Ascending aorta (tissue), 2 donors: ENCODE measurements at places on chromosomes 11 and 22.

DNA sequence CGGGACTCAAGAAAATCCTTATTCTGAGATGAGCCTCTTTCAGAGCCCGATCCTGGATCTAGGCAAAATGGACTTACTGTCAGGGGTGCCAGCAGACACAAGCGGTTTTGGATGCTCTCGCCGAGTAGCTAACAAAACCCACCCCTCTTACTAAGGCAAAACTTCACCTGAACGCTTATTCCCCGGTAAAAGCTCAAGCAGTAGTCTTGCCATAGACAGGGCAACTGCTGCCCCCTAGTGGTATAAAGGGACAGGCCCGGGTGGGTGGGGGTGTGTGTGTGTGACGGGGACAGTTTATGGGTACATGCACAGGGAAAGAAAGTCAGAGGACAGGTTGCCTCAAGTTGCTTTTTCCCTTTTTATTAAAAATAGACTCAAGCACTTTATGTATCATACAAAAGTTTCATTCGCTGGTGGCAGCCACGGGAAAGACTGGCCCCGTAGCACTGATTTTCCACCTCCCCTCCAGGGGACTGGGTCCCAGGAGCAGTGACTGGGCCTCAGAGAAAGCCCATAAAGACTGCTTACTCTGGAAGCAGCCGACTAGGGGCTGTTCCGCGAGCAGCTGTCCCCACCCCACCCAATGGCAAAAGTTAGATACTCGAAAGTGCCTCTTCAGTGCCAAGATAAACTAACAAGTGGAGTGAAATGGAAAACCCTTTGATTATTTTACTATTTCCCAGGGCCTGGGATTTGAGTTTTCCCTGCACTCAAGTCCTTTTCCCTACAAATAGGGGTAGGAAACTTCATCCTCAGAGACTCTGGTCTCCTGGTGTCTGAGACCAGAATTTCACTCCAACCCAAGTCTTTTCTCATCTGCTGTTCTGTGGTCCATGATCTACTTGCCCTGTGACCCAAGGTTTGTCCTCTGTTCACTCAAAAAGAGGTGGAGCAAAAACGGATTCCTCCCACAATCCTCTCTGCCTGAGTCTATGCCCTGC is 4.7 kb downstream of the YPEL4 start:
- DNase-seq: peak; percentile 46

GRCh38 chr11:48880021-48880441 is 103.7 kb downstream of the TRIM51G start:
- DNase-seq: no peak

DNA sequence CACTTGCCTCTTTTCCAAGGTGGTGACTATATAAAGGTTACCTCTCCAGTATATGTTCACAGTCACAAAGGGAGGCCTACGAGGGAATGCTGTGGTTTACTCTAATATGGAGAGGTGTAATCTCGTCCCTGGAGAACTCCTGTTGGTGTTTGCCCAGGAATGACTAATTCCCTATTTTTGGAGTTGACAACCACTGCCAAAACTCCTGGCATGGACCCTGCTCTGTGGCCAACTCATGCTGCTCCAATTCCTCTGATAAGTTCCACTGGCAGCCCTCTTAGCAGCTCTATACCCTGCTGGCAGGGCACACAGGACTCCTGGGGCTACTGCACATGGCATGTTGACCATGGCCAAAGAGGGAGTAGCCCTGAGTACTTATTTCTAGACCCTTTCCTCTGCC is 418.7 kb upstream of the ANO5 start:
- DNase-seq: peak; percentile 80

DNA sequence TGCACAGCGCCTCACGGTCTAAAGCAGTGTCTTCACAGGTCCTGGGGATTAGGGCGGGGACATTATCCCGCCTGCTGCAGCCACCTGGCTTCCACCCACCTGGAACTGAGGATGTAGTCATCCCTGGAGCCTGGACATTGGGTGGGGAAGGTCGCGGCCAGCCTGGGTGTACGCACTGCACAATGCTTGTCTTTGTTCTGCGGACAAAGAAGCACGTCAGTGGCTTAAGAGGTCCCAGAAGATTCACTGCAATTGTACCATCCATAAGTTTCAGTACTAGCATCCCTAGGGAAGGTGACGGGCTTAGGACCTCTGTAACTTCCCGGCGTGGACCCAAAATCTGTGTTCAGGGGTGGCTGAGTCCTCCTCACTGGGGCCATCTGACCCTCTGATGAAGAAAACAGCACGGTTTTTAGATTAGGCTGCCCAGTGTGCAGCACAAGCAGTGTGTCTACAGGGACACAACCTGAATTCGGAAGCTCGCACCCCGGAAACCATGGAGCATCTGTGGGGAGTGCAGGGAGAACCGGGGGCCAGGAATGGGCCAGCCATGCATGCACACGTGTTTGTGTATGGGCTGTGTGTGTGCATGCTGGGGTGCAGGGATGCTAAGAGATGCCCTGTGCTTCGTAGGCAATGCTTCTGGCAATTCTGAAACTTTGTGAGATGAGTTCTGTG is 342.6 kb upstream of the B3GAT1 start:
- DNase-seq: peak; percentile 46

DNA sequence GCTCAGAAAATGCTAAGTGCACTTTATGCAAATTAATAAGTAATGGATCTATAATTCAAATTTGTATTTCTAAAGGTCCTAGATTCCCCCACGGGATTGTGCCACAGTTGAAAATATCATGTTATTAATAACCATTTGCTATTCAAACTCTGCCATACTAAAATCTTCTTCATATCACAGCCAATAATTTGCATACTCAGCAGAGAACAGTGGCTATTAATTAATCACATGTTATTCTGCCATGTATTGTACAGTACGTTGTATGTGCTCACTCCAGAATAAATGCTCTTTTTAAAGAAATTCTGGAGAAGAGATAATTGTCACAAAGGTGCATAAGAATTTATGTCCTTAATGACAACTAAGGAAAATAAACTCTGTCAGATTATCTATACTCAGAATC is 184.9 kb upstream of the LUZP2 start:
- no peak for DNase-seq

GRCh38 chr11:76566811-76567210 is 103.7 kb downstream of the LRRC32 start:
- no peak for DNase-seq
